Hepatocyte (in vitro differentiated cells): ENCODE measurements at places on chromosomes 3 and 15. TPM values are rescaled to one million over a fixed set of nuclear protein-coding genes. Genes with fewer than 3 reads are reported as not detected.

DNA sequence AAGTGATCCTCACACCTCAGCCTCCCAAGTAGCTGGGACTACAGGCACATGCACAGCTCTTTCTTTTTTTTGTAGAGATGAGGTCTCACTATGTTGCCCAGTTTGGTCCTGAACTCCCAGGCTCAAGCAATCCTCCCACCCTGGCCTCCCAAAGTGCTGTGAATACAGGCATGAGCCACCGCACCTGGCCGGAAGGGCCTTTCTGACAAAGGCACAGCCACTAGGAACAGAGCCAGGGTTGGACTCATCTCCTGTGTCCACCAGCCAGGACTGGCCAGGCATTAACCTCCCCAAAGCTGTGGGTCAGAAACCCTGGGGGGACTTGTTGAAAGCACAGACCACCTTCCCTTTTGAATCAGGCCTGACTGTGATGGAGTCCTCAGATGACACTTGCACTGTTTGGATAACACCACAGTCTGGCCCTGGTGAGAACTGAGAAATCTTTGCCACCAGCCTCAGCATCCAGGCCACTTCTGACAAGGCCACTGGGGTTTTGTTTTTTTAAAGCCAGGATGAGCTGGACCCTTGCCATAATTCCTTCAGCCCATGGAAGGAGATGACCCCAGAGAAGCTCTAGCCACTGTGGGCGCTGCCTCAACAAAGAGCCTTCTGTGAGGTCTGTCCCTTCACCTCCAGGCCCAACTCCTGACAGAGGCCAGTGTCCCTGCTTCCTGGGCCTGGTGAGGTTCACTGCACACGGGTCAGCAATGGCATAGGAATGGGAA is 4.8 kb downstream of the TKT start:
- no peak for DNase-seq

GRCh38 chr3:31124373-31124772 is 229.9 kb upstream of the GADL1 start:
- DNase-seq = no peak

DNA sequence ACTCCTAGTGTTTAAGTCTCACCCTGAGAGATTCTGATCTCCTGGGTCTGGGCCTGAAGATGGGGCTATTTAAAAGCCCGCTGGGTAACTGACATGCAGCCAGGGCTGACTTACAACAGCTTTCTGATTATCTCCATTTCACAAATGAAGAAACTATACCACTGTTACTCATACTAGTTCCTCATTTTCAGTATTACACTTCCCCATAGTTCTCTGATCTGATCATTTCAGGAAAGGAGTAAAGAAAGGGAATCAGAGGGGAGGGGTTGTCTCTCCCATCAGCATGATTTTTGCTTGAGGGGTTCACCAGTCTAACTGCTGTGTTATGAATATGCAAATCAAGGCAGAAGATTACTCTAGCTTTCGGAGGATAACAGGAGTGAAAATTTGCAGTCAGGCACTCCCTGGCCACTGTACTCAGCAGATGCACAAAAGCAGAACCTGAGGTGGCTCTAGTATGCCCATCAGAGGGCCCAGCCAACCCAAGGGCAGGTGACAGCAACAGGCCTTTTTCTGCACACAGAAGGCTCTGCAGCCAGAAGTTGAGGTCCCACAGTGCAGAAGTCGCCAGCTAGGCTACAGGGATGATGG is 59.4 kb downstream of the DAPK2 start:
- no peak for DNase-seq

GRCh38 chr3:191702121-191702520 is 241.2 kb downstream of the PYDC2 start:
- DNase-seq = no peak

DNA sequence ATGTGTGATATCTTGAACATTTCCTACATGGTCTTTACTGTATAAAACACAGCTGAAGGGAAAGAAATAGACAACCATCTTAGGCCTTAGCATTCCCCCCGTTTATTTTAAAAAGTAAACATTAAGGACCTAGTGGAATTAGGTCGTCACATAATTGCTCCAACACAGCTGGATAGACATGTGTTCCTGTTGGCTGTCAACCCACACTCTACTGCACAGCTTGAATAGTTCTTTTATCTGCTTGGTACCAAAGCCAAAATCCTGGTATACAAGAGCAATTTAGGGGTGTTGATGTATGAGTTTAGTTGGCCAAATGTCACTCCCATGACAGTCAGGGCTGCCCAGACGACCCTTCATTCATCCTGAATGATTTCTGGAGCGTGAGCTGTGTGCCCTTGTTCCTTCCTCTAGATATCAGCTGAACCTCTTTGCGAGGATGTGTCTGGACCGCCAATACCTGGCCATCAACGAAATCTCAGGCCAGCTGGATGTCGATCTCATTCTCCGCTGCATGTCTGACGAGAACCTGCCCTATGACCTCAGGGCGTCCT is 179.7 kb downstream of the ITPR1 start:
- no peak for DNase-seq

Gene ZDHHC19
- not detected in 2 replicates for total RNA-seq

Gene FAM240A
- not detected in 2 replicates for total RNA-seq

DNA sequence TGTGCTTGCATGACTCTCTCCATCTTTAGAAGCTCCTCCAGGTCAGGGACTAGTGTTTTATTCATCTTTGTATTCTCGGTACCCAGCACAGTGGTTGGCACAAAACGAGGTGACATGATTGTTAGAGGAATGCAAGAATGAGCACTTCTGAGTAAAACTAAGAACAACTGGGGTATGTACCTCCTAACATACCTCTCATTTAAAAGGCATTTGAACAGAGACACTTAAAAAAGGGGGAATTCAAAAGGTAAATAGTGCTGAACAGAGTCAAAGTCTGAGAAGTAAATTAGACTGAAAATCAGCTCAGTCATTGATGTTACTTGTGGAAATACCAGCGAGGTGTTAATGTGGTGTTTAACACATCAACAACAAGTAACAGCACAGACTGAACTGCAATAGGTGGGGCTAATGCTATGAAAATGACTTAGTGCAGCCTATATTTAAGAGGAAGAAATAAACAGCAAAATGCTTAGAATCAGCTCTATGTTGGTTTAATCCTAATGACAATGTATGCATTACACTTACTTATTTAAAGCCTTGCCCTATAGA is 102.4 kb downstream of the TMCO5A start:
- no peak for DNase-seq

DNA sequence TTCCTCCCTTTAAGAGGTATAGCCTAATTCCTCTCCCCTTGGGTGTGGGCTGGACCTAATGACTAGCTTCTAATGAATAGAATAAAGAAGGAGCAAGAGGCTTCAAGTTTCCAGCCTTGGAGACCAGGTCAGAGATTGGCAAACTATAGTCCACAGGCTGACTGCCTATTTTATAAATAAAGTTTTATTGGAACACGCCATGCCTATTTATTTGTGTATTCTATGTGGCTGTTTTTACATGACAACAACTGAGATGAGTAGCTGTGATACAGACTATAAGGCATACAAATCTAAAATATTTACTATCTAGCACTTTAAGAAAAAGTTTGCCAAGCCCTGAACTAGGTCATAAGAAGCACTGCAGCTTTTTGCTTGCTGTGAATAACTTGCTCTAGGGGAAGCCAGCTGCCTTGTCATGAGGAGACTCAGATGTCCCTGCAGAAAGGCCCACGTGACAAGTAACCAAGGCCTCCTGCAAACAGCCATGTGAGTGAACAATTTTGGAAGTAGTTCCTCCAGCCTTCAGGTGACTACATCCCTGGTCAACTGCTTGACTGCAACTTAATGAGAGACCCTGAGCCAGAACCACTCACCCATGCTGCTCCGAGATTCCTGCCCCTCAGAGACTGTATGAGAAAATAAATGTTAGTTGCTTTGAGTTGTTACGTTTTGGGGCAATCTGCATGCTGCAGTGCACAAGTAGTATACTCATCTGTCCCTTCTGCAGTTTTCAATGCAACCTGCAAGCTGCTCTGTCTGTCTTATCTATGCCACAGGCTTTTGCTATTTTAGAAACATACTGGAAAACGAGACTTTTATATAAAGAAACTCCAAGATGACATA is 21.1 kb upstream of the MAP3K13 start:
- DNase-seq = no peak

DNA sequence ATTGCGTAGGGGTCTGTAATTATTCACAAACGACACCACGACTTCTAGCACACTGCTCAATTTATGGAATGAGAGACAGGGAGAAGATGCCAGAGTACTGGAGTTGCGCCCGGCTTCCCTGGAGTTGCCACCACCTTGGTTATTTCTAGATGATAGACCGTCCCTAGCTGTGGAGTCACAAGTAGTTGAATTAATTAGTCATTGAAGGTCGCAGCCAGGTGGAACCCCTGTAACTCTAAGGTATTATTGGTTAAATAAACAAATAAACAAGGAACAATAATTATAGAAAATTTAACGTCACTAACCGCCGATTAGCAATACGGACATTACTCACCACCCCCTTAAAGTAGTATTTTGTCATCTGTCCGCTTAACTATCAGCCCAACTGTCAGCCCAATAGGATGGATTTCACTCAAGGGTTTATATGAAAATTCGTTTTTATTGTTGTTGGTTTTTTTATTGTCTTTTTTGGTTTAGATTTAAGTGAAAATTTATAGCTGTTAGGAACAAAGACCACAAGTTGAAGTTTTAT is 911 bp upstream of the AZI2 start:
- no peak for DNase-seq

DNA sequence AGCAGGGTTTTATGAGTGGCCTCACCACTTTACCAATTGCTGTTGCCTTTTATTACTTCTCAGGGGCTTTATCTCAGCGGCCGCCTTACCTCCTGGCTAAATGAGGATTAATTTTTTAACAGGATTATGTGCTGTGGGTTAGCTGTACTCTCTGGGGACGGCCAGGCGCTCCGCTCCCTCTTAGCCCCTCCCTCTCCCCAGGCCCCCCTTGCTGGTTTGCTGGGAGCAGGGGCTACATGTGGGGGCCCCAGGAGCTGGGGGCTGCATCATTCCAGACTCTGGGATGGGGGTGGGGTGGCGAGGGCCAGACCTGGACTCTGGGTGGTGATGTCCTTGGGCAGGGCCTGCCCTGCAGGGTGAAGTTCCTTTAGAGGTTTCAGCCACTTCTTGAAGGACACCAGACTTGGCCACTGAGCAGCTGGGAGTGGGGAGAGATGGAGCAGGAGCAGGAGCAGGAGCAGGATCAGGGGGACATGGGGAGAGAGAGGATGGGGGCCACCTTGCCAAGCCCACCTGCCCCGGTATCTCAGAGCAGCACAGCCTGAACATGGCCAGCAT is 196.1 kb downstream of the GOLGA6L6 start:
- DNase-seq = peak; percentile 11

DNA sequence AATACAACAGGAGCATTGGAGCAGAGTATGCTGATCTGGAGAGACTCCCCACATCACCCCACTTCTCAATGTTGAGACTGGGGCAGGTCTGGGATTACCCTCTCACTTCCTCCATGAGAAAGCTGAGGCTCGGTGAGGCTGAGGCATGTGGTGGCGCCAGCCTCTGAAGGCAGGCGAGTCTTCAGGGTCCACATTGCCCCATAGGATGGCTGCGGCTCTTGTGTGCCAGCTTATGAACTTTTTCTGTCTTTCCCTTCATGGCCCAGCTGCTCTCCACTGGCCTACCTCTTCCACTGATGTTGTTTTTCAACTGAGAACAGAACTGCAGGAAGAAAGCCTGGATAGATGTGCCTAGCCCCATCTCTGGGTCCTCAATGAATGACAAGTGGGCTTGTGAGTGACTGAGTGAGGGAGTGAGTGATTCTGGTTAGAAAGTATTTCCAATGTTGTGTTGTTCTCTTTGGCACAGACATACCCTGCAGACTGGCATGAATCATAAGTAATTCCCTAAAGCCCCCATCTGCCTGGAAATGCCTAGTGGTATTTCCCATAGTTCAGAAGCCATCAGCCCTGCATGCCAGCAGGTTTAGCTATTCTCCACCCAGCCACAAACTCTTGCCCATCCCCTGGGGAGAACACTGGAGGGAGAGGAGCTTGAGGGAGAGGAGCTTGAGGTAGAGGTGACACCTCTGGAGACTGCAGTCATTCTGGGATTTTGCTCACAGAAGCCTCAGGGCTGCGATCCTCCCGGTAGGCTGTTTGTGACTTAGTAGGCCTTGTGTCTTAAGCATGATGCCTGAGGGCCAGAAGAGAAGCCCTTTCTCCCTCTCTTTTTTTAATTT is 56.9 kb downstream of the AMOTL2 start:
- DNase-seq = no peak

Gene MIX23
- total RNA-seq = 42.0 and 57.1 TPM in 2 replicates

Gene DUOXA1
- 7.5 and 10.9 TPM in 2 replicates for total RNA-seq

Gene OR5K2
- not detected in 2 replicates for total RNA-seq

- DNase-seq = no peak
Observed at GRCh38 chr15:84057714-84058331, 177.8 kb upstream of the GOLGA6L4 start.

Gene P2RY13
- total RNA-seq = not detected in 2 replicates

DNA sequence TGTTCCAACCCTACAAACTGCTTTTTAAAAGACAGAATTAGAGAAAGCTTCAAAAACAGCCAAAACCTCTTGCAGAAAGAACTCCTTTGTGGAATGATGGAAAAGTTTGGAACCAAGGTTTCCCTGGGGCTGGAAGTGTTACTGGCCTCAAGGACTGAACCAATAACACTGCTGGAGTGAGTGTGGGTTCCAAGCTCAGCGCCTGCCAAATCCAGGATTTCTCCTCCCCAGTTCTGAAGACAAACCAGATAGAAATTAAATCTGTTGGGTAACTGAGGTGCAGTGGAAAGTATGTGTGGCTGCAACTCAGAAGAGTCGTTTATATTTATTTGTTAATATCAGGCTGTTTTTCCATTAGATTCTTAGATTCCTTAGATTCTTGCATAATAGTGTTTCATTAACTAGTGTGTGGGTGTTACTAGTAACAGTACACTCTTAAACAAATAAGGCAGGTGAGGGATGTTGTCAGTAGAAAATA is 66.5 kb upstream of the FNDC3B start:
- no peak for DNase-seq

GRCh38 chr15:52234596-52235541 is 43.7 kb upstream of the GNB5 start:
- no peak for DNase-seq

Gene TPRG1
- total RNA-seq = 0.16 and 0.43 TPM in 2 replicates

GRCh38 chr3:6667354-6667753 is 193.6 kb upstream of the GRM7 start:
- DNase-seq = no peak
